ENCODE measurements at places on chromosomes 13 and 19. TPM values are rescaled to one million over a fixed set of nuclear protein-coding genes. Genes with fewer than 3 reads are reported as not detected.
A peak's percentile ranks its signal among the peaks of the same experiment; 100 is the strongest.

GRCh38 chr13:110684388-110685056, 21.4 kb downstream of the CARS2 start:
- no peaks in the 10 kb centered on the region for H3K27me3 ChIP-seq
- peaks cover 24% of the 10 kb centered on the region for H3K36me3 ChIP-seq
- no peak overlapping the region for H3K4me3 ChIP-seq
- no peaks in the 10 kb centered on the region for H3K4me1 ChIP-seq
- no peak for DNase-seq

- no peaks in the 10 kb centered on the region for H3K27me3 ChIP-seq
- no peaks in the 10 kb centered on the region for H3K36me3 ChIP-seq
- H3K4me3 ChIP-seq: no peak overlapping the region
- no peak overlapping the region for H3K27ac ChIP-seq
- peaks cover 39% of the 10 kb centered on the region for H3K4me1 ChIP-seq
Measured at GRCh38 chr13:106117035-106117434, 418.4 kb downstream of the EFNB2 start.

DNA sequence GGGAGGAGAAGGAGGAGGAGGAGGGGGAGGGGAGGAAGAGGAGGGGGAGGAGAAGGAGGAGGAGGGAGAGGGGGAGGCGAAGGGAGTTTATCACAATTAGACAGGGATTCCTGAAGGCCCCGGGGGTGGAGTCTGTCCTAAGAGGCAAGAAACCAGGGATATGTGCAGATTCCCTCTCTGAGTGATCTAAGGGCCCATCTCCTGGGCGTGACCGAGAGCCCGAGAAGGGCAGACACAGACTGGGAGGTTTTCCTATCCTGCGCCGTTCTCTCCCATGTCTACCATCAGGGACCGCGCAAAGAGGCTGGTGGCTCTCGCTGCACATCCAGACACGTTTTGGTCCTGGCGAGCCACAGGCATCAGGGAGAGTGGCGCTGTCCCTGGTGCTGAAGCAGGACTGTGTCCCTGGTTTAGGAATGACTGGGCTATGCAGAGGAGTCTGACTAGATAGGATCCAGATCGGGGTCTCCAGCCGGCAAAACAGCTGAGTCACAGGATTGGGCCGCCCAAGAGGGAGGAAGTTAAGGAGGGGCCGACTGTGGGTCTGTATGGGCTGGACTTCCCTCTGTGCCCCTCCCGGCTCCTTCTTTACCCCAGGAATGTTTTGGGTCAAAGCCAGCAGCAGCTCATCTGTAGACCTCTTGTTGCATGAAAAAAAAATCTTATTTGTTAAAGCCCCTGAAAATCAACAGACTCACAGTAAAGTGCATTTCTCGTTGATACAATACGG, 17.9 kb upstream of the ZNF175 start:
- no peaks in the 10 kb centered on the region for H3K27me3 ChIP-seq
- DNase-seq: peak; percentile 76
- no peaks in the 10 kb centered on the region for H3K36me3 ChIP-seq

DNA sequence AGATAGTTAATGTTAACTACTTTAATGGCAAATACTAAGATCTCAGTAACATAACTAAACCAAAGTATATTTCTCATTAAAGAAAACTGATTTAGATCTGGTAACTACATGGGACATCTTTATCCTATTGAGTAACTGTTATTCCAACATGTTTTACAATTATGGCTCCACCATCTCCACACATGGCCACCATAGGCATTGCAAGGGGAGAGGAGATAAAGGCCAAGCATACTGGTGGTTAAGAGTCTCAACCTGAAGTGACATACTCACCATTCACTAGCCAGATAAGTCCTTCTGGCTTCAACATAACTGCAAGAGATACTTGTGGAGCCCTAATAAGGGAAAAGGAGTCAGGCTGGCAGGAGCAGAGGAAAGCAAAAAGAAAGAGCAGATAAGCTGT, 1586.4 kb upstream of the SPRY2 start:
- no peaks in the 10 kb centered on the region for H3K4me1 ChIP-seq
- no peak overlapping the region for H3K4me3 ChIP-seq
- H3K36me3 ChIP-seq: no peaks in the 10 kb centered on the region
- DNase-seq: no peak
- H3K27ac ChIP-seq: no peak overlapping the region
- H3K27me3 ChIP-seq: no peaks in the 10 kb centered on the region

DNA sequence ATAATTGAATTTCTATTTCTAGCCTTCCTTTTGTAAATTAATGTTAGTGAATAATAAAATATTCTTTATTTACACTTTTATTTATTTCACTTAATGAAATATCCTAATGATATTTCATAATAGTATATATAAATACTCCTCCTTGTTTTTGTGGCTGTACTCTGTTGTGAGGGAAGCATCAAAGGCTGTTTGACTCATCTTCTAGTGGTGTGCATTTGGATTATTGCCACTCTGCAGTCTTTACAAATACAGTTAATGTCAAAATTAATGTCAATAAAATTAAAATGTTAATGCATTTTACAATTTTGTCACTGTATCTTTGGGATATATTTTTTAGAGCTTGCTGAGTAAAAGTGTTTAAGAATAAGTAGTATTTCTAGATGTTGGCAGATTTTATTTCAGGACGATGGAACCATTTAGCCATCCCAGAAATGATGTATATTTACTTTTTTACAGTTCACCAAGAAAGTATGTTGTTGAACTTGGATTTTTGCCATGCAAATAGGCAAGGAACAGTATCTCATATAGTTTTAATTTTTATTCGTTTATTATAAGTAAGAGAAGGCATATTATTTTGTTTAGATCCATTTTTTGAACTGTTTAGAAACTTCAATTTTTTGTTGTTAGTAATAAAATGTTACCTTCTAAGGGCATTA, 281.2 kb upstream of the SLITRK6 start:
- DNase-seq: no peak
- H3K36me3 ChIP-seq: no peaks in the 10 kb centered on the region
- H3K4me3 ChIP-seq: no peak overlapping the region
- no peak overlapping the region for H3K27ac ChIP-seq

- H3K4me1 ChIP-seq: peaks cover 15% of the 10 kb centered on the region
- peaks cover 5% of the 10 kb centered on the region for H3K36me3 ChIP-seq
- no peaks in the 10 kb centered on the region for H3K27me3 ChIP-seq
- no peak for DNase-seq
- H3K27ac ChIP-seq: no peak overlapping the region
Measured at GRCh38 chr13:49029570-49029969, 53.9 kb downstream of the FNDC3A start.

Gene ZNF813
- total RNA-seq: 2.0 TPM

Gene SYNE4
- total RNA-seq: not detected

- H3K4me1 ChIP-seq: no peaks in the 10 kb centered on the region
- H3K27me3 ChIP-seq: no peaks in the 10 kb centered on the region
- DNase-seq: no peak
- no peak overlapping the region for H3K4me3 ChIP-seq
- no peak overlapping the region for H3K27ac ChIP-seq
- H3K36me3 ChIP-seq: no peaks in the 10 kb centered on the region
Measured at GRCh38 chr13:100521851-100522617, 66.6 kb downstream of the GGACT start.

Measured in GM23248 (cell line).